ENCODE measurements at places on chromosomes 5 and 9. TPM values are rescaled to one million over a fixed set of nuclear protein-coding genes. Genes with fewer than 3 reads are reported as not detected.

OTP gene
- total RNA-seq, result not detected

TERT gene
- total RNA-seq, result not detected

- no peaks in the 10 kb centered on the region for H3K4me1 ChIP-seq
- no peaks in the 10 kb centered on the region for H3K36me3 ChIP-seq
- no peak overlapping the region for H3K4me3 ChIP-seq
These were observed 13.9 kb downstream of the ZNF346 start for GRCh38 chr5:177036443-177036842.

TMEM174 gene
- not detected for total RNA-seq

DNA sequence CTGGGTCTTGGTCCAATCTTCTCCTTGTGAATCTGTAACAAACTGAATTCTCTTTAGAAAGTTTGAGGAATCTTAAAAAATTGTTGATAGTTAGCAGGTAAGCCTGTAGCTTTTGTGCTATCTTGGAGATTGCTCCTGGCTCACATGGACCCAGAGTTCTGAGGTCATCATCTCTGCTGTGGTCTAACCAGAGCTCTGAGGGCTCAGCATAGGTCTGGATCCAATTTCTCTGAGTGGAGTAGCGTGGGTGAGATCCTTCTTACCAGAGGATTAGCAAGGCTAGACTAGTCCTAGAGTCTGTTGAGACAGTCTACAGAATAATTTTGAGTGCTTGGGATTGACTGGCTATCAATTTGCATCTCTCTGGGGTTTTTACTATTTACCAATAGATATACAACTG lies 60.5 kb upstream of the IL6ST start:
- no peak for DNase-seq
- H3K4me3 ChIP-seq, result no peak overlapping the region
- no peaks in the 10 kb centered on the region for H3K27me3 ChIP-seq

GRCh38 chr9:132873403-132873802 lies 4.7 kb downstream of the AK8 start:
- DNase-seq, result no peak
- H3K36me3 ChIP-seq, result no peaks in the 10 kb centered on the region
- no peaks in the 10 kb centered on the region for H3K4me1 ChIP-seq
- no peaks in the 10 kb centered on the region for H3K27me3 ChIP-seq
- no peak overlapping the region for H3K4me3 ChIP-seq

DNA sequence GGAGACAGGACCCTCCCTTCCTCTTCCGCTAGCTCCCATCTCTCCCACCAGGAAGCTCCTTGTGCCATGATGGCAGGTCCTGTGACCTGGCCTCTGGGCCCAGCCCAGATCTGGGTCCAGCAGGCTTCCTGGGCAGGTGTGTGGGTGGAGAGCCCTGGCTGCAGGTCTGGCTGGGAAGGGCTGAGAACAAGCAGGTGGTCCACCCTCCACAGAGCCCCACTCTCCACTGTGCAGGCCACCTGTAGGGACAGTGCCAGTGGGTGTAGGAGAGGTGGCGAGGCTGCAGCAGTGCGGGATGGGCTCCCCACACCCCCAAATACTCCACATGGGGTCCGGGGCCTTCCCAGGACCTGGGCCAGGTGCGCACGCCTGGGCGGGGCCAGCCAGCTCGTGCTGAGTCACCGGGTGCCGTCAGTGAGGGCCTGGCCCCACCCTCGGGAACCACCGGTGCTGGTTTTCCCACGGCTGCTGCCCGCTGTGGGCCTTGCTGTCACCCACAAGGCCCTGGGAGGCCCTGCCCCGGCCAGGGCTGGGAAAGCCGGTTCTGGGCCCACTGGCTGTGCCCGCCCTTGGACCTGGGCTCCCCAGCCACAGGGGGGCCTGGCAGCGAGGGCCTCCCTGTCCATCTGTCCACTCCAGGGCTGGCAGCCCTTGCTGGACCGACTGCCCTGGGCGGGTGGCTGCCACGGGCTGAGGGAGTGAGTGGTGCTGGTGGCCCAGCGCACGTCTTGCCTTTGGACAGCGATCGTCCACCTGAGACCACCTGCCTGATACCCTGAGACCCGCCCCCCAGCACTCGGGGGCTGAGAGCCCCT lies 9.3 kb upstream of the NRARP start:
- no peak overlapping the region for H3K27ac ChIP-seq
- DNase-seq, result no peak
- no peak overlapping the region for H3K4me3 ChIP-seq
- H3K27me3 ChIP-seq, result peaks cover 4% of the 10 kb centered on the region
- no peaks in the 10 kb centered on the region for H3K36me3 ChIP-seq
- H3K4me1 ChIP-seq, result no peaks in the 10 kb centered on the region

- H3K27me3 ChIP-seq, result no peaks in the 10 kb centered on the region
- H3K4me1 ChIP-seq, result peaks cover 9% of the 10 kb centered on the region
- H3K27ac ChIP-seq, result no peak overlapping the region
- no peaks in the 10 kb centered on the region for H3K36me3 ChIP-seq
- peak; percentile 44 for DNase-seq
These were observed 18.3 kb downstream of the MARCHF3 start for GRCh38 chr5:127011961-127012644.

- H3K27me3 ChIP-seq, result no peaks in the 10 kb centered on the region
- H3K36me3 ChIP-seq, result no peaks in the 10 kb centered on the region
- H3K4me1 ChIP-seq, result no peaks in the 10 kb centered on the region
- DNase-seq, result no peak
- no peak overlapping the region for H3K27ac ChIP-seq
These were observed 569.6 kb upstream of the TUSC1 start for GRCh38 chr9:26247861-26248260.

- no peak overlapping the region for H3K4me3 ChIP-seq
- no peak for DNase-seq
- H3K27ac ChIP-seq, result no peak overlapping the region
- no peaks in the 10 kb centered on the region for H3K36me3 ChIP-seq
- H3K27me3 ChIP-seq, result no peaks in the 10 kb centered on the region
These were observed 12.2 kb downstream of the TMEFF1 start for GRCh38 chr9:100485196-100485595.

CCDC152 gene
- total RNA-seq, result 1.5 TPM

DDX4 gene
- not detected for total RNA-seq

DNA sequence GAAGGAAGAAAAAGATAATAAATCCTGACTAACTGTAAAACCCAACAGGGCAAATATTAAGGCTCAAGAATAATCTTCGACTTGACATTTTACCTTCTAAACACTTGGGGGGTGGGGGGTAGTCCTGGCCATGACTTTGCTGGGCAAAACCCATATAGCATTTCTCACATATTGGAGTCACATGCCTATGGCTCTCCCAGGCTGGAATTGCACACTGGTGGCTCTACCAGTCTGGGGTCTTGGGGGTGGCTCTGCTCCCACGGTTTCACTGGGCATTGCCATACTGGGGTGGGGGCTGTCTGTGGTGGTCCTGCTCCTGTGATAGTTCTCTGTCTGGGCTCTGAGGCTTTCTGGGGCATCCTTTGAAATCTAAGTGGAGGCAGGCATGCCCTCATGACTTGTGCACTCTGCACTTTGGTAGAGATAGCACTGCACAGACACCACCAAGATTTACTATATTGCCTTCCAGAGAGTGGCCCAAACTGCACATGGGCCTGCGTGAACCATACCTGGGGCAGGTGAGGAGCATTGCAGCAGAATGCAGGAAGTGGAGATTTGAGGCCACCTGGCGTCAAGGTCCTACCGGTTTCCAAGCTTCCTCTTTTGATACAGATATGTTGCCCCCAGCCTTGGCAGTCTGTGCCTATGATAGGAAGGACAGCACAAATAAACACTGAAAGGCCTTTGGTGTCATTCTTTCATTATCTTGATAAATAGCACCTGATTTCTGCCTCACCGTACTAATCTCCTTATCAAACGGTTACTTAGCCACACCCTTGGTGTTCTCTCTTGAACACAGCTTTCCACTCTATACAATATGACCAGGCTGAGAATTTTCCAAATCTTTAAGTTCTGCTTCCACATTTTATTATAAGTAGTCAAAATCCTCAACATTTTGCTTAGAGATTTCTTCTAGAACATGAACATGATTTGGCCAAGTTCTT lies 29.8 kb downstream of the BAAT start:
- no peak overlapping the region for H3K27ac ChIP-seq
- no peaks in the 10 kb centered on the region for H3K27me3 ChIP-seq
- H3K4me3 ChIP-seq, result no peak overlapping the region
- no peak for DNase-seq
- H3K36me3 ChIP-seq, result no peaks in the 10 kb centered on the region
- no peaks in the 10 kb centered on the region for H3K4me1 ChIP-seq

DNA sequence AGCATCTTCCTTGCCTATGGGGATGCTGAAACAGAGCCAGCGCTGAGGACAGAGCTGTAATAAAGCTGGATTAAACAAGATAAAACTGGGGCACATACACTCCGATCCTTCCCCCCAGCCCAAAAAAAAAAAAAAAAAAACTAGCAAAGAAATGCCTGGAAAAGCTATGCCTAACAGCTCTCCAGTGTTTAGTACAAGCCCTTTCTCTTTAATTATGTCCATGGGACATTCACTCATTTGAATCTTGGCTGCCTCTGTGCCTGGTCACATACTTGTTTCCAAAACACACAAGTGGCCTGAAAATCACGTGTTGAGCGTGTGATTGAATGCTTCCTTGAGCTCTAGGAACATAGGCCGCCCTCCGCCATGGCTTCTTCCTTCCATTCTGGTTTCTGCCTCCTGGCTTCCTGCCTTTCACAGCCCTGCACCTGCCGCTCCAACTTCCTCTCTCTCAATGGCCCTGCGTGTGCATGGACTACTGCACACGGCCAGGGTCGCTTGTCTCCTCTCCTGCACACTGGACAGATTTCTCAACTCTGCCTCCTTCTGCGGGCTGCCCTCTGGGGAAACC lies 111.0 kb upstream of the RETREG1 start:
- no peaks in the 10 kb centered on the region for H3K27me3 ChIP-seq
- peaks cover 4% of the 10 kb centered on the region for H3K36me3 ChIP-seq
- no peak overlapping the region for H3K27ac ChIP-seq
- no peak overlapping the region for H3K4me3 ChIP-seq
- no peaks in the 10 kb centered on the region for H3K4me1 ChIP-seq

C5orf34 gene
- 4.1 TPM for total RNA-seq

GRCh38 chr9:115033800-115034199 lies 84.2 kb downstream of the TNC start:
- H3K27ac ChIP-seq, result no peak overlapping the region
- H3K4me1 ChIP-seq, result peaks cover 4% of the 10 kb centered on the region
- no peaks in the 10 kb centered on the region for H3K27me3 ChIP-seq
- DNase-seq, result no peak

FOXI1 gene
- total RNA-seq, result not detected

DNA sequence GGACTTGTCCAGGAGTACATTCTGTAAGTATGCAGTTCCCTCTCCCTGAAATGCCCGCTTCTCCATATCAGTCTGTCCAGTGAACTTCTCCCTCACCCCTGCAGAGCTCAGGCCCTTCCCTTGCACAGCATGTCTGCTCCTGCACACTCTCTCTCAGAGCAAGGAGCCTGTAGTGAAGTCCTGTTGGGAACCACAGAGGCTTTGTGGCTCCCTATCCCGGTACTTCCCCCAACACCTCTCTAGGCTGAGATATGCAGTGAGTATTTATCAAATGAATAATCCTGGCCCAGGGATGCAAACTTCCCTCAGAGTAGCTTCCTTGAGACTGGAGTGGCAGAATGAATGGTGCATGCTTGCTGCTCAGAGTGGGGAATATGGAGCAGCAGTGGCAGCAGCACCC lies 48.8 kb downstream of the POC5 start:
- peak; percentile 17 for DNase-seq
- no peaks in the 10 kb centered on the region for H3K27me3 ChIP-seq
- no peaks in the 10 kb centered on the region for H3K36me3 ChIP-seq

GRCh38 chr5:91641730-91642350 lies 258.7 kb upstream of the ARRDC3 start:
- no peaks in the 10 kb centered on the region for H3K4me1 ChIP-seq
- no peaks in the 10 kb centered on the region for H3K36me3 ChIP-seq
- no peaks in the 10 kb centered on the region for H3K27me3 ChIP-seq
- H3K4me3 ChIP-seq, result no peak overlapping the region

FOXD4L4 gene
- total RNA-seq, result 0.26 TPM

DNA sequence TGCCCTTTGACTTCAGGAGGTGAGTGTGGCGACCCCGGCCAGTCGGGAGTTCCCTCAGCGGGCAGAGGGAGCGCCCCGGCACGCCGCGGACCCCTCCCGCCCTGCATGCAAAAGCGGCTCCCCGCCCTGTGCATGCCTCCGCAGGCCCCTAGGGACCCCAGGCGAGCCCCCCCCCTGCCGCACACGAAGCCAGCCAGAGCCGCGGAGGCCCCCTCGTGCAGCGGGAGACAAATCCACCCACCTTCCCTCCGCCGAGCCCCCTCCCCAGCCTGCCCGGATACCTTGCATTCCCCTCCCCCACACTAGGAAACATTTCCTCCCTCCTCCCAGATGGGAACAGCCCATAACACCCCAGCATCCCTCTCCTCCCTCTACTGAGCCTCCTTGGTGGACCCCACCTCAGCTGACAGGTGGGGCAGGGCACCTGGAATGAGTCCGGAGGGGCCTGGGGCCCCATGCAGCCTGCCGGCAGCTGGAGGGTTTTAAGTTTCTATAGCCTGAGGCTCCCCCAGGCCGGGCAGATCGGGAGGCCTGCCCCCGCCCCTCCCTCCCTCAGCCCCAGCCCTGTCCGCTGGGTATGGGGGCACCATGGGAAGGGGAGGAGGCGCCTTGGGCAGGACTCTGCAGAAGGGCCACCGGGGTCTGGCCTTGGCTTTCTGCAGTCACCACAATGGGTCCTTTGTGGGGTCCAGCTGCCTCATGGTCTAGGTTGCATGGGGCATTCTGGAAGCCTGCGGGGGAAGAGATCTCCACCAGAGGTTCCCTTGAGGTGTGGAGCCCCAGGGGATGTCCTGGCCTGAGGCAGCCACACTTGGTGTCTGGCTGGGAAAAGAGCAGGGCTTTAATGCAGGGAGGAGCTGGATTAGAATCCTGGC lies 601 bp downstream of the ERGIC1 start:
- H3K27ac ChIP-seq, result peak overlapping the region; percentile 83
- H3K4me3 ChIP-seq, result peak overlapping the region; percentile 88
- H3K36me3 ChIP-seq, result peaks cover 3% of the 10 kb centered on the region

GRCh38 chr5:29795096-29795652 lies 1398.3 kb upstream of the CDH6 start:
- H3K27ac ChIP-seq, result no peak overlapping the region
- no peaks in the 10 kb centered on the region for H3K4me1 ChIP-seq
- no peaks in the 10 kb centered on the region for H3K27me3 ChIP-seq
- H3K4me3 ChIP-seq, result no peak overlapping the region

PANK3 gene
- total RNA-seq, result 38.8 TPM

- no peaks in the 10 kb centered on the region for H3K4me1 ChIP-seq
- H3K4me3 ChIP-seq, result no peak overlapping the region
- no peaks in the 10 kb centered on the region for H3K36me3 ChIP-seq
- no peaks in the 10 kb centered on the region for H3K27me3 ChIP-seq
These were observed 6.4 kb downstream of the OR2V2 start for GRCh38 chr5:181153814-181154213.

- H3K4me1 ChIP-seq, result peaks cover 41% of the 10 kb centered on the region
- H3K27ac ChIP-seq, result peak overlapping the region; percentile 46
- H3K4me3 ChIP-seq, result peak overlapping the region; percentile 31
- H3K27me3 ChIP-seq, result no peaks in the 10 kb centered on the region
- H3K36me3 ChIP-seq, result no peaks in the 10 kb centered on the region
These were observed 162.2 kb downstream of the HSD17B3 start for GRCh38 chr9:96139592-96140295.

IL4 gene
- total RNA-seq, result not detected
